Activated CD4-positive, alpha-beta T cell treated with anti-CD3 and anti-CD28 coated beads for 4 hours (primary cell): ENCODE measurements at places on chromosomes 5 and 9.

GRCh38 chr5:78537821-78538220, 110.8 kb downstream of the LHFPL2 start:
- no peak for DNase-seq

- DNase-seq, result peak; percentile 41
These were observed 128.9 kb downstream of the BARX1 start for GRCh38 chr9:93826209-93826608.

DNA sequence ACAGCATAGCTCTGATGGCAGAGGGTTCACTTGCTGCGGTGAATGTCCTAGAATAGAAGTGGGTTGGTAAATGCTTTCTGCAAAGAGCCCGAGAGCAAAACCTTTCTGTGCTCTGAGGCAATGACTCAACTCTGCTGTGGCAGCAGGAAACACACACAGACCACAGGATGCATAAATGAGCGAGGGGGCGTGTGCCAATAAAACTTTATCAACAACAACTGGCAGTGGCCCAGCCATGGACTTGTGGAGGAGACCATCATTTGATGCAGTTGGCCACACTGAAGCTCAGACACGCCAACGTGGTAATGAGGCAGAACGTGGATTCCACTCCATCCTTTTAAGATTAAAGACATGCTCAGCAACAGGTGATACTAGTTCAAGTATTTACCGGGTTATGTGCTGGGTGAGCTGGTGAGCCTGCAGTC, 6.8 kb downstream of the MRPL36 start:
- peak; percentile 71 for DNase-seq

DNA sequence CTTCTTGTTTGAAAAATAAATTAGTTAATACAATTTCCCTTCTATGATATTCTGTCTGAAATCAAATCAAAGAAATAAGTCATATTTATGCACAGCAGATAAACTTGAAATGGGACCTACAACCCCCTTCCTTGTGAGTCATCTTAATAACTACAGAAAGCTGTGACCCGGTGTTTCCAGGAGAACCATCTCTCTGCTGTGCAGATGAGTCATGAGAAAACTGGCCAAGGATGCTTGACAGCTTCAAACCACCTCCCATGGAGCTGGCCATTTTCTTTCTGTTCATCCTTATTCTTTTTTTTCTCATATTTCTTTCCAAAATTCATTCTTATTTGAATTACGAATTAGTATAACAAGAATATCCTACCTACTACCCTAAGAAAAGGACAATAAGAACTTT, 43.4 kb upstream of the NR4A3 start:
- DNase-seq, result peak; percentile 25

DNA sequence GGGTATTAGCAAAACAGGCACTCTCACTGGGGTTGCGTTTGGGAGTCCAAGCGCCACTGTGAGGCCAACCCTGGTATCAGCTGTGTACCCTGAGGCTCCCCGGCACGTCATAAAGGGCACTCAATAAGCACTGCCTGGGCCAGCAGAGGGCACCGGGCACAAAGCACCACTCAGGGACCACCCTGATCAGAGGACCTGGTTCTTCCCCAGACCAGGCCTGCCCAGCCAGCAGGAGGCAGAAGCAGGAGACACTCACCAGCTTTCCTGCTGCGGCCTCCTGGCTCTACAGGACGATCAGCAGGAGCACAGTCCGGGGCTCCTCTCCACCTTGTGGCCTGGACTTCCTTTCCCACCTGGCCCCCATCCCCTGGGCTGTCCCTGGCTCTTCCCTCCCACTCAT, 12.6 kb downstream of the MGAT1 start:
- DNase-seq, result no peak

- no peak for DNase-seq
These were observed 259.3 kb downstream of the FANCC start for GRCh38 chr9:95058121-95058785.

DNA sequence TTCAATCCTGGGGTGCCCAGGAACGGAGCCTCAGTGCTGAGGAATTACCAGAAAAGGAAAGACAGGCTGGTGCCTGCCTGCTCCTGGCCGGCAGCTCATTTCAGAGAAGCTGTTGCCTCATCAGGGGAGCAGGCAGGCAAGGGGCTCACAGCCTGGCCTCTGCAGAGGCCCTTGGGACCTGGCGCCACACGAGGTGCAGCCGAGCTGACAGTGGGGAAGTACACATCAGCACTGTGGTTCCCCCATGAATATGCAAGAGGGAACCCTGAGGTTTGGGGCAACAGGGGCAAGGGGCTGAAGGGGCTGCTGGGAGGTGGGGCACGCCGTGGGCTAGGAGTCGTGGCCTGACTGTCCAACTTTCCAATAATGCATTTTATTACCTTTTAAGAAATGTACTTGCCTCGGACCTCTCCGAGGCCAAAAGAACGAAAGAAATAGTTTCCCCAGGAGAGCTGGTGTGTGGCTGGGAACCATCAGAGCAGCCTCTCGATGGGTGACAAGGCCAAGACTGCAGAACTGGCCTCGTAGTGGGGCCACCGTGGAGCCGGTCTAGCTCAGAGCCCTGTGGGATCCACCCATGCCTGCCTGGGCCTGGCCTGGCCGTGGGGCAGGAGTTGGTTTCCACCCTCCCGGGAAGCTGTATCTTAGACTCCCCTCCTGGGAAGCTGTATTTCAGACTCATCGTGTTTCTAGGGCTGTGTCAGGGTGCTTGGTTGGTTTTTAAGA, 198.6 kb downstream of the PAX5 start:
- no peak for DNase-seq

GRCh38 chr9:121285835-121286687, 18.1 kb downstream of the GSN start:
- DNase-seq, result no peak

- no peak for DNase-seq
These were observed 117.1 kb upstream of the IRX4 start for GRCh38 chr5:1999794-2000193.

DNA sequence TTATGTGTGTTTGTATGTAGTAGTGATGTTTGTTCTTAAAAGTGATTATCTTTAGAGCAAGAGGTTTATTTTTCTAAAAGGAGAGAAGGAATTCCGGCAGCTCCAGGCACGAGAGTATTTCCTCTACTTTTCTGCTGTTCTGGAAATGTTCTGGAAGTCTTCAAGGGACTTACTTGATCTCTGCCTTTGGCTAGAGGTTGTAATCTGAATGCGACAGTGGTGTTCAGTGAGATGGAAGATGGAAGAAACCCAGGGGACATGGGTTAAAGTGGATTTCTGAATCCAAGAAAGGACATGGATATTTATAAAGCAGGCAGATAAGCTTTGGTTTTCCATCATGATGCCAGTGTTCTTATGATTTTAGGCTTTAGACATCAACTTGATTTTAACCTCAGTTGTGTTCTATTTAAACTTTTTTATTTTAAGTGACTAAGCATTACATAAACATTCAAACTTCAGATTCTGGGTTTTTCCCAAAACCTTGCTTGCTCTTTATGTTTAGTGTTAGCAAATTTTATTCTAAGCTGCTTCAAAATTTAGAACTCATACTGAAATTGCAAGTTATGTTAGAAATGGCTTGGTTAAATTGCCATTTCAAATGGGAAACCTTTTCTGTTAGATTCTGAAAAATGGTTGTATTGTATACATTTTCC, 3.6 kb downstream of the GPR21 start:
- DNase-seq, result no peak

- no peak for DNase-seq
These were observed 35.9 kb downstream of the ARPC5L start for GRCh38 chr9:124897570-124898460.

DNA sequence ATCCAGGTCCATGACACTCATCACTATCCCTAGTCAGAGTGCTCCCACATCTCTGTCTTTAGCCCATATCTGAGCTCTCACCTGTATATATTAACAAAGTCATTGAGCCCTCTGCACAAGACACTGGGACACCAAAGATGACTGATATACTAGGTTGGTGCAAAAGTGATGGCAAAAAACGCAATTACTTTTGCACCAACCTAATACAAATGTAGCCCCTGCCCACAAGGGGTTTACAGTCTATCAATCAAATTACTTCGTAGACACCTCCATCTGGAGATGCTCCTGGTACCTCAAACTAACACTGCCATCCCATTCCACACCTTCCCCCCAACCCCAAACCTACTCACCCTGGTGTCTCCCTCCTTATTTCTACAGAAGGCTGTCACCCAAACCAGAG, 194.1 kb downstream of the MCTP1 start:
- DNase-seq, result no peak

GRCh38 chr5:169862391-169862811, 117.9 kb downstream of the INSYN2B start:
- no peak for DNase-seq

GRCh38 chr5:145687943-145688342, 147.2 kb downstream of the PRELID2 start:
- DNase-seq, result no peak

- DNase-seq, result no peak
These were observed 146.7 kb downstream of the CARTPT start for GRCh38 chr5:71865665-71866320.

- DNase-seq, result no peak
These were observed 713.3 kb upstream of the RGMB start for GRCh38 chr5:98060148-98060547.

DNA sequence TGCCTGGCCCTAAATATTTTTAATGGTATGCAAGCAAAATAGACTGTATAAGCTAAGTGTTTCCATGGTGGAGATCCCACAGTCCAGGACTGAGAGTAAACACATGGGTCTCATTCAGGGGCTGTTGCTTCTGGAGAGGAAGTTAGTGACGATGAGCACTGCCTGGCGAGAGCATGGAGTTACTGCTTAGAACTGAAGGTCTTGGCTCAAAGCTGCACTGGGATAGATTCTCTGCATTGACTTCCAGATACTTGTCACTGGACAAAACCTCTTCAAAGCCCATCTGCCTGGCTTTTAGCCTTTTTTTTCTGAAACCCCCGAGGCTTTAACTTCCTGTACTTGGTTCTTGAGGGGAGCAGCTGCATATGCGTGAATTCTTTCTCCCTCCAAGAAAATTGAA, 39.2 kb downstream of the GPR107 start:
- no peak for DNase-seq

DNA sequence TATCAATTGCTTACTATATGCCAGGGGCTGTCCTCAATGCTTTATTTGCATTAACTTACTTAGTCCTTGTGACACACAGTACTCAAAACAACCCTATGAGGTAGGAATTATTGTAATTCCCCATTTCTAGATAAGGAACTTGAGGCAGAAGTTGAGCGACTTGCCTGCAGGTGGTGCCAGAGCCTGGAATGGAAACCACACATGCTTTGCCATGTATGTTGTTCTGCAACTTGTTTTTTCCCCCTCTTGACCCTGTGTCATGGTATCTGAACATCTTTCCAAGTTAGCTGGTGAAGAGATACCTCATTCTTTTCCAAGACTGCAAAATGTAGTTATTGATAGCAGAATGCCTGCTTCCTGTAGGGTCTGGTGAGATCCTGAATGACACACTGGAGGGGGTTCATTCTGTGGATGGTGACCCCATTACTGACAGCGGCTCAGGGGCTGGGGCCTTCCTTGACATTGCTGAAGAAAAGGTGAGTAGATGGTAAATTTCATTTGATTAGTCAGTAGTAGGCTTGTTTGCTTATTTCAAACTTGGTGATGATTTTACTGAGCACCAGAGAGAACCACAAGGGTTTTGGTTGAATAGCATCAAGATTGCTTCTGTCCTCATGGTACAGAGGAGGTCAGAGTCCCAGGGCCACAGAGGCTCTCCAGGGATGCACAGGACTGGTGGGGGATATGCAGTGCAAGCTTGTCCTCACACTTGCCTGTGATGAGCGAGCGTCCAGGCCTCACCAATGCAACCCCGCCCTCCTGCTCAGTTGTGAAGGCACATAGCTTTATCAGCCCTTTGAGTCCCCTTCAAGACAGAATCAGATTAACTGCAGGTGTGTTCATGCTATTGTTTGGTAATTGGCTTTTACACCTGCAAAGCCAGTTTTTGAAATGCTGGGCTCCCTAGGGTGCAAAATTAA, 57.0 kb downstream of the COL15A1 start:
- peak; percentile 67 for DNase-seq

- DNase-seq, result no peak
These were observed at the start of gene STC2 for GRCh38 chr5:173327948-173328843. Gene STC2, minus strand, starts transcription at chr5:173328414. Its CDS starts 221 bp downstream, at chr5:173328193.

- DNase-seq, result no peak
These were observed 175.8 kb upstream of the KLF9 start for GRCh38 chr9:70590315-70590677.

GRCh38 chr9:69645488-69645887, 26.7 kb downstream of the APBA1 start:
- no peak for DNase-seq

GRCh38 chr5:112649882-112650281, 87.8 kb upstream of the APC start:
- DNase-seq, result no peak

DNA sequence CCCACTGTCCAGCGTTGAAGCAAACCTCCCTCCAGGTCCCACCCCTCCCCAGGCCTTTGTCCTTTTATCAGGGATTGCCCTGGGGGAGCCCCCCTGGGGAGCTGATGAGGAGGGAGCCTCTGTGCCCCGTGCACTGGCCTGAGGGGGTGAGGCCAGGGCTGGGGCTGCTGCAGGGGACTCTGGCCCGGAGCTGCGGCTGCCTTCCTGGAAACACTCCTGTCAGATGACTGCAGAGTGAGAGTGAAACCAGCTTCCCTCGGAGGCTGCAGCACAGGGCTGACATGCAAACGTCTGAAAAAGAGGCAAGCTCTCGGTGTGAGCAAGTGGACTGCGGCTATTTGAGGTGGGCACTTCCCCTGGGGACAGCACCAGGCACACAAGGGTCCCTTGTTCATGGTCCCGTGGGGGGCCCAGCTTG, 4.6 kb upstream of the TRAF2 start:
- DNase-seq, result peak; percentile 41

DNA sequence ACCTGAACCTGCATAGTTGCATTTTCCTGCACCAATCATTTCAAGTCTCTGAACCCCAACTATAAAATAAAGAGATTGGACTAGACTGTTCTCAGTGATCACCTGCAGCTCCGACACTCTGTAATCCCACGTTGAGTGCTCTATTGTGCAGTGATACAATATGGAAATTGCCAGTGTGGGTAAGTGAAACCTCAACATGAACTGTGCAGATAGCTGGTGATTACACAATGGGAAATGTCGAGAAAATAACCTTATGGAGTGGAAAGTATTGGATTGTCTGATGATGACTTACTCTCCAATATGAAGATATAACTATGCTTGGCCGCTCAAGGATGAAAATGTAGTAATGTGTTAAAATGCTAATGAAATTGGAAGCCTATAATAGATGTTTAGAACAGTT, 293.1 kb upstream of the BRINP1 start:
- DNase-seq, result no peak

DNA sequence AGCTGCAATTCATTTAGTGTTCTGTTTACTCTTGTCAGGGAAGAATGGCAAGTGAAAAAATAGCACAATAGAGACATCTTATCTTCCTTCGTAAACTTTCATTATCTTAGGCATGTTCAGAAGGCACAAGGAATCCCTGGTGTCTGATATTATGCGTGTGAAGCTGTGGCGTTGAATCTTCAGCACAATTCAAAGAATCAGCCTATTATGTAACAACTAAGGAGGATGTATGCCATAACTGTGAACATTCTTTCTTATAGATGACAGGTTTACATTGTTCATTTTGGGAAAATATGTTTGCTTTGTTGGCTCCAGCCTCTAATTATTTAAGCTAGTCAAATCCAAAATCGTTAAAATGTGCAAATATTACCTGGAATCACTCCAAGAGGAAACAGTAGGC, 446.1 kb downstream of the ANXA1 start:
- no peak for DNase-seq

GRCh38 chr9:81892440-81892839, 35.8 kb upstream of the SPATA31D4 start:
- DNase-seq, result no peak
